ENCODE measurements at places on chromosomes 7 and 10.
A peak's percentile ranks its signal among the peaks of the same experiment; 100 is the strongest.

GRCh38 chr7:22137026-22137425 lies 191.3 kb upstream of the CDCA7L start:
- DNase-seq: no peak

- DNase-seq: no peak
These were observed 81.0 kb downstream of the RNF216 start for GRCh38 chr7:5700391-5700985.

- DNase-seq: no peak
These were observed 90.7 kb downstream of the COL13A1 start for GRCh38 chr10:69892406-69892805.

DNA sequence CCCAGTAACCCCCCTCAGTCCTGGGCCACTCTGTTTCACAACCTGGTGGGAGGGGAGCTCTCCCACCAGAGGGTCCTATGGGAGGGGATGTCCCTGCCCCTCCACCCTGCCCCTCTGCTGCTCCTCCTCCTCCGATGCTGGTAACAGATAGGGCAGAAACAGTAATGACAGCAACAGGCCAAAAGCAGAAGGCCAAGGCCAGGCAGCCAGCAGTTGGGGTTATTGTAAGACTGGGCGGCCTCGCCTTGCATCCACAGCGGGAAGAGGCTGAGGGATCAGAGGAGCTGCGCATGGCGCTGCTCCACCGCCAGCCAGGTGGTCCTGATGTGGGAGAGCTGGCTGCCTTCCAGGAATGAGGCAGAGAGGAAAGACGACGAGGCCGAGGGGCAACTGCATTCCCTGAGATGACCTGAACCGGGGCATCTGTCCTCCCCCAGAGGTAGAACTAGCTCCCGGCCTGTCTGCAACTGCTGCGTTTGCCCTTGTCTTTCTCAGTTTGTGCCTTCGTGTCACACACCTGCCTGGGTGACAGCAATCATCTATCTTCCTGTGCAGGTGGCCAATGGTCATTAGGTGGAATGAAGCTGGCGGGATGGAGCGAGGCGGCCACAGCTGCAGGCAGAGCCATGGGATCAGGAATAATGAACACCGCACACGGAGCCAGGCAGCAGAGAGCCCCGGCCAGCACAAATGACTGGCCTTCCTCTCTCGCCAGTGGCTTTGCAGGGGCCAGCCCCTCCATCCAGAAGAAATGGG lies 54.0 kb upstream of the CACUL1 start:
- DNase-seq: peak; percentile 33

DNA sequence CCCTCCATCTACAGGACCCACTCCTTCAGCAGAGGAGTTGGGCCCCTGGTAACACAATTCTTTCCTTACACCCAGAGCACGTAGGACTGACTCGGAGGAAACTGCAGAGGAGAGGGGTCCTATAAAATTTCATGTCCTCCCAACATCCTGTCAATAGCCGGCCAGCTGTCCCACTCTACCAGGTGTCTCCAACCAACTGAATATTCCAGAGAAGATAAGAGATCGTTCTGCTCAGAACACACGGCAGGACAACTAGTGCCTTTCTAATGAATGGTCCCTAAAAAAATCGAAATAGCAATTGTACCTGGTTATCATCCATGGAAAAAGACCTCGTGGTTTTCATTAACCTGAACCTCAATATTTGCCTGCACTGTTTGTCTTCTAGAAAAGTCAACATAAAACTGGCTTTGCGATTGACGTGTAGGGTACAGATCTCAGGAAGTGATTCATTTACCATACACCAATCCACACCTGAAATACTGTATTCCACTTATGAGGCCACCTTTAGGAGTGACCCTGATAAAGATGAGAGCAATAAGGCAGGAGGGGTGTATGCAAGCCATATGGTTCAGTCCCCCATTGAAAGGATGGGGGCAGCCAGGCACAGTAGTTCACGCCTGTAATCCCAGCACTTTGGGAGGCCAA lies 111.7 kb downstream of the PARP12 start:
- DNase-seq: no peak

- no peak for DNase-seq
These were observed 49.2 kb upstream of the COL13A1 start for GRCh38 chr10:69752479-69752878.

- DNase-seq: peak; percentile 55
These were observed 4.0 kb upstream of the LEP start for GRCh38 chr7:128236924-128237586.

DNA sequence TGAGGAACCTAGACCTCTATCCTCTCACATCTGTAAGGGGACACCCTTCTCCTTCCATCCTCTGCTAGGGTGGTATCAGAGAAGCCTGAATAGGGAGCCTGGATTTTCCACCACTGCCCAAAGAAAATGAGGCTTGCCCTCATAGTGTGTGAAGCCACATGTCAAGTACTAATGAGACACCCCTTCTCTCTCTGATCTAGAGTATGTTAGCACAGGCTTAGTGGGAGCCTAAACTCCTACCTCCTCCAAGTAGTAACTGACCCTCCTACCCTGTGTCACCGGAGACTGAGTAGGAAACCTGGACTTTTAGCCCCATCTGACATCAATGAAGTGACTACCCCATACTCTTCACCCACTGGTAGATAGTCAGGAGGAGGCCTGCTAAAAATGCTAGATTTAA lies 65.6 kb downstream of the PHYHIPL start:
- no peak for DNase-seq

- no peak for DNase-seq
These were observed 133.2 kb upstream of the TBX20 start for GRCh38 chr7:35386816-35387706.

DNA sequence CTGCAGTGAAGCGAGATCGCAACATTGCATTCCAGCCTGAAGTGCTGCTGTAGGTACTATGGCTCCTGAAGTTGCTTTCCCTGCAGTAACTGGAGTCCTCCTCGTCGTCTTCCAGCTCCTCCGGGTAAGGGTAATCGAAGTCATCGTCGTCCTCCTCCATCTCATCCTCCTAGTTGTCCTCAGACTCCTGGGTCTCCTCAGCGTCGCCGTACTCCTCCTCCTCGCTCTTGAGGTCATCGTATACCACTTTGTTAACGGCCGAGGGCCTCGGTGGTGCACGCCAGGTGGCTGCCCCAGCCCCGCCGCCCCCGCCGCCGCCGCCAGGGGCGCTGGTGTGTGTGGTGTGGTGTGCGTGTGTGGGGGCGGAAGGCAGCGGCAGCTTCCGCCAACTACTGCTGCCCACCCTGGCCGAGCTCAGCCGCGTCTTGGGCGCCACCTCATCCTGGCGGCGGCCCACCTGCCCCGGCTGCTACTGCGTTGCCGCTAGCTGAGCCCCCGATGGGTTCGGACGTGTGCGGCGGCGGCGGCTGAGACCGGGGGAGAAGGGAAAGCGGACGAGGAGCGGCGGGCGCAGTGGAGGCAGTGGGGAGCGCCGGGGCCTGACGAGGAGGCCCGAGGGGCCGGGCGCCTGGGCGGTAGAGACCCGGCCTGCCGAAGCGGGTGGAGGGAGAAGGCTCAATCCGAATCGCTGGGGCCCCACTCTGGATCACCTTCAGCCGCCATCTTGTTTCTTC lies 11.8 kb upstream of the ACBD5 start:
- DNase-seq: no peak

DNA sequence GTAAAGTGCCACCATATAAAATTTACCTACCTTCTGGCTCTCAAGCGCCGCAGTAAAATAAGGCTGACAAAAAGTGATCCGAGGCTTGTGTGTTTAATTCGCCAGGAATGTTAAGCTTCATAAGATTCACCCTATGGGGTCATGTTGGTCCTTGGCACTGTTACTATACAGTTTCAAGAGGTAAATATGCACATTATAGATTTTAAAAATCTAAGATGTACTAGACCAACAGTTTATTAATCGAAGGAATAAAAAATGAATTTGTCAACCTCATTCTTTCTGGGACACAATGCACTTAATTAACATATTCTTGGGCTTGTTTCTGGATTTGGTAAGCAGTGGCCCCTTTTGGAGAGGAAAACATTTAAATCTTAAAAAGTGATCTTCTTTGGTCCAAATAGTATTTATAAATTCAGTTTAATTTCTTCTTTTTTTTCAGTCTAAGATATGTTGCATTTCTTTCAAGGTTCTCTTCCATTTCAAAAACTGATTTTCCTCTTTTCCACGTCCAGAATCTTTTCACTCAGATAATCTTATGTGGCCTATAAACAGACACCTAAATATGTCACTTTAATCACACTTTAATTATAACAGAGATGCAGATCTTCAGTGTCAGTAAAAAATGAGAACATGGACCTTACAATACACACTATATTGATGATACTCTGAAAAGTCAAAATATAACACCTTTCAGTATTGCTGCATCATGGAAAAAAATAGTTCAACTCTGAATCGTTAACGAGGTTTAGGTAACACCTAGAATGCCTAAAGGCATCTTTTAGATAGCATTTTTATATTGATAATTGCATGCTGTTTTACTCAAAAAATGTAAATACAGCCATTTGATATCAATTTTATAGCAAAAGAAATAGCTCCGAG lies 3.8 kb upstream of the SKIDA1 start:
- DNase-seq: peak; percentile 22

- no peak for DNase-seq
These were observed 100.1 kb downstream of the LSMEM1 start for GRCh38 chr7:112580717-112581435.

Data from NCI-H2081 (cell line).